Testis (tissue), 5 donors: ENCODE measurements at places on chromosomes 3 and 15.

GRCh38 chr3:109952924-109953323, 615.6 kb upstream of the DPPA4 start:
- no peak for DNase-seq

DNA sequence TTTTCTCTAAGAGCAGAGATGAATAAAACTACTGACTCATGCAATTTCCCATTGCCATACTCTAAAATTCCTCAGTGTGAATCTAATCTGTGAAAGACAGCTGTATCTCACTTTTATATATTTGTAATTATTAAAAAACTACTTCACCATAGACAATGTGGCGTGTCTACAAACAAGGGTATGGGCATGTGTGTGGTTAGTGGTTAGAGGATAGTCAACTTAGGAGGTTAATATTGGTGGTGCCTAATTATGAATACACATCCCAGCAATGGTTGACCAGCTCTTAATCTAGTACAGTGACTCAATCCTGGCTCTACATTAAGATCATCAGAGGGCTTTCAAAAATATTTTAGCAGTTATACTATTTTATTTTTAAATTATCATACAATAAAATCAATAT, 94.5 kb downstream of the GOLIM4 start:
- DNase-seq: no peak

DNA sequence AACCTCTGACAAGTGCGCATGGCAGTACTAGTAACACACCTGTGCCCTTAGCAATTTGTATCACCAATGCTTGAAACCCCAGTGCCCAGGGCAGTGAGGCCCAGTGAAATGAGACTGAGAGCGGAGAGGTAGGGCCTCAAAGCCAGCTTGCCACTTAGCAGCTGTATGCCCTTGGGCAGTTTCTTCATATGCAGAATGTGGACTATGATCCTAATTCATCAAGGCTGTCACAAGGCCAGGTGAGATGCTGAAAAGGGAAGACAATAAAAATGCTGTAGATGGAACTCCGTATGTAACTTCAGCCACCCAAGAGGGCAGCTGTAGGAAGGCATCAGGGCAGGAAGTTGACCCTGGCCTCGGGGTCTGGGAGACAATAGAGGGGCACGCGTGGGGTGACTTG, 74.4 kb downstream of the KY start:
- DNase-seq: no peak

- DNase-seq: peak; percentile 72
These were observed 124.6 kb downstream of the AKAP13 start for GRCh38 chr15:85504749-85505676.

DNA sequence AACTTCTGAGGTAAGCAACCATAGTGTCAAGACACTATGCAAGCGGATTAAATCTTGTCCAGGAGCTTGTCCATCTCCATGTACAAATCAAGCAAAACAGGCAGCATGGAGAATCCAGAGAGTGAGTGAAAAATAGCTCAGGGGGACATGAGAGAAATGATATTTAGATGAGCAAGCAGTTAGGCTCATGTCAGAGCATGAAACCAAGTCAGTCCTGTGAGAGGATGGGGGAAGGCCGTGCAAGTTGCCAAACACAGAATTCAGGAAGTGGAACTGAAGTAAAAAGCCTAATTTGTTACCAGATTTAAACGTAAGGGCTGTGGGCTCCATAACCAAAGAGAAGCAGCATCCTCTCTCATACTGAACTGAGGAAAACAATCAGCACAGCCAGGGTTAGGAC, 995.9 kb downstream of the MCTP2 start:
- DNase-seq: no peak

DNA sequence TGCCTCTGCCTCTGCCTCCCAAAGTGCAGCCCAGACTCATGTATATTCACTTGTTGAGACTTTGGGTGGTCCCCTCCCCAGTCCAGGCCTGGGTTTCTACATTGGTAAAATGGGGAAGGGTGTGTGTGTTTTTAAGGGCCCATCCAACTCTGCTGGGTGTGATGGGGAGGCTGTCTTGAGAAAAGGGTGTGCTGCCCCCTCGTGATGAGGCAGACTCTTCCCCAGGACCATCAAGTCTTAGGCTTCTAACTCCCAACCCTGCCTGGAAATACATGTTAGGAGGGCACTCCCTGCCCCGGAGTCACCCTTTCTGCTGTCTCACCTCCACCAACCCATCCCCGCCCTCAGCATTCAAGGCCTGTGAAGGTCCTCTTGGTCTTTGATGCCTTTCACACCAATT, 4.4 kb upstream of the PTPN23 start:
- DNase-seq: no peak

GRCh38 chr3:146134348-146135117, 26.5 kb downstream of the PLOD2 start:
- no peak for DNase-seq

- no peak for DNase-seq
These were observed 22.5 kb upstream of the ROPN1 start for GRCh38 chr3:124014366-124014942.

- no peak for DNase-seq
These were observed 302.9 kb upstream of the DPPA4 start for GRCh38 chr3:109640146-109640652.

- peak; percentile 74 for DNase-seq
These were observed 634 bp downstream of the MINDY2 start for GRCh38 chr15:58771621-58772250.

DNA sequence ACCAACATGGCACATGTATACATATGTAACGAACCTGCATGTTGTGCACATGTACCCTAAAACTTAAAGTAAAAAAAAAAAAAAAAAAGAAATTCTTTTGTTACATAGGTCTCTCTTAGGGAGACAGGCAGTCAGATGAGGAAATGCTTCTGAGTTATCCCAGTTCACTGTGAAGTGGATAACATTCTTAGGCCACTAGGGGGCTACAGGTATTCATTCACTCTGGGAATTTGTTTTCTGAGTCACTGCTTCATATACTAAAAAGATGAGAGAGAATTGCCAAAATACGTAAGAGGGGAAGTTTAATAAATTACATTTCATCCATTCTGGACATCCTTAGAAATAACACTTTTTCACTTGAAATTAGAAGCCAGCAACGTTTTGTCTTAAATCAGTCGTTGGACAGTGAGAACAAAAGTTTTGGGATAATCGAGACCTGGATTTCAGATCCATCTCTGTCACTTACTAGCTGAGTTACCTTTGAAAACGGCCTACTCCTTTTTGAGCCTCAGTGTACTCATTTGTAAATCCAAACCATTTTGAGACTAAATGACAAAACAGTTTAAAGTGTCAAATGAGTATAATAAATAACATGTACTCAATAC, 738.4 kb upstream of the ALCAM start:
- no peak for DNase-seq

GRCh38 chr3:166285001-166285400, 447.8 kb upstream of the BCHE start:
- DNase-seq: no peak

- no peak for DNase-seq
These were observed 145.4 kb downstream of the RAB11A start for GRCh38 chr15:66014635-66015182.

- DNase-seq: no peak
These were observed 56.9 kb upstream of the NR2C2 start for GRCh38 chr3:14890476-14890875.

GRCh38 chr3:6204891-6205290, 656.0 kb upstream of the GRM7 start:
- no peak for DNase-seq

- DNase-seq: no peak
These were observed 149.4 kb upstream of the SLC6A11 start for GRCh38 chr3:10666621-10667020.

- DNase-seq: no peak
These were observed 320.5 kb upstream of the UMPS start for GRCh38 chr3:124409650-124410275.

DNA sequence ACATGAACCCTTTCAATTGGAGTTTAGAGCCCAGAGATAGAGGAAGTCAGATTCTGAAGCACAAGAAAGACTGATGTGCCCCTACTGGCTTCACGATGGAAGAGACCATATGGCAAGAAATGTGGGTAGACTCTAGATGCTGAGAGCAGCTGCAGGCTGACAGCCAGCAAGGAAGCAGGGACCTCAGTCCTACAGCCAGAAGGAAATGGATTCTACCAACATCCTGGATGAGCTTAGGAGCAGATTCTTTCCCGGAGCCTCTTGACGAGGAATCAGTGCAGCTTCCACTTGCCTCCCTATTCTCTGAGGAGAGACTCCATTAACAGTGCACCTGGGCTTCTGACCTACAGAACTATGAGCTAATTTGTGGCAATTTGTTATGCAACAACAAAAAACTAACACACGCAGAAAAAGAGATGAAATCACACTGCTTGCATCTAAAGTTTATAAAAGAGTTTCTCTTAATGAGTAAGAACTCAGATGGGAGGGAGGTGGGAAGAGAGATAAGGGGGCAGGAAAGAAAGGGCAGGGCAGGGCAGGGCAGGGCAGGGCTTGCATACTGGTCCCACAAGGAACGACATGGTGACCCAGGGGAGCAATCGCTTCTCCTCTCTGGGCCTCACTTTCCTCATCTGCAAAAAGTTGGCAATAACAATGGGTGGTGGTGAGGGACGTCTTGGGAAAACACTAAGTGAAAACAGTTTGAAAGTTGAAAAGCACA, 440.9 kb downstream of the FOXP1 start:
- no peak for DNase-seq

- no peak for DNase-seq
These were observed 14.4 kb downstream of the GOLGB1 start for GRCh38 chr3:121735047-121735696.

GRCh38 chr15:87522997-87523396, 733.5 kb downstream of the NTRK3 start:
- DNase-seq: no peak

DNA sequence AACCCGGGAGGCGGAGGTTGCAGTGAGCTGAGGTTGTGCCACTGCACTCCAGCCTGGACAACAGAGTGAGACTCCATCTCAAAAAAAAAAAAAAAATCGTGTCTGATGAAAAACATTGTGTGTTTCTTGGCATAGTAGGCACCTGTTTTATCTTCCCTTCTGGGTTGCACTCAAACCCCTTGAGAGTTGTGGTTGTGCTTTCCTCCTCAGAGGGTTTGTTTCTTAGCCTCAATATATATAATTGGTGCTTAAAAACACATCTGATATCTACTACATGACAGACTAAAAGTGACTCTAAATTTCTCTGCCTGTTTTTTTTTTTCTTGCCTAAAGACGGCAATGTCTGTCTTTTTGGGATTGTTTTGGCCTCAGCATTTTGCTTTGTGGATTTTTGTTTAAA, 7.6 kb downstream of the NR1D2 start:
- no peak for DNase-seq

DNA sequence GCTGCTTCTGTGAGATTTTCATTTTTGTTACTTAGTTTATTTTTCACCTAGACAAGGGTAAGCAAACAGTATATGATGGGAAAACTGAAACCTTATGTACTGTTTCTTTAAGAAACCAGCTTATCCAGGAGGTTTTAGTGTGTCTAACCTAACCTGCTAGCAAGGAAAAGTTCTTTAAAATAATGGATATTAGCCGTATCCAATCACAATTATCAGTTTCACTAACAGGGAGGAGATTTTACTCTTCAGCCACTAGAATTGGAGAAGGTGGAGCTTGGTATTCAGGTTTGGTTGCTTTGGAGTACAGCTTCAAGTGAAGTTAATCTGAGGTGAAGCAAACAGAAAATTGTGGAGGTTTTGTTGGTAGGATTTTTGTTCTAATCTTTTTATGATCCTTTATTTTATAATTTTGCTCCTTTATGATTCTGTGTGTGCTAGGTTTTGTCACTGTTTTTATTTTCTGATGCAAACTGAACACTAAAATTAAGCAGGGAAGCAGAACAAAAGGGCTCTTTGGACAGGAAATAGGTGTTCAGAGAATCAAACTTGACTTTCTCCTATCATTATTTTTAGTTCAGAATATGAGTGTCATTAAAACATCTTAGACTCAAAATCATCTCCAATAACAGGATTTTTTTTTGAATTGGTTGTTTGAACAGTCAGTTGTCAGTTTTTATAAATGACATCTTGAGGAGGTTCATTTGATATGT, 13.0 kb downstream of the ZFAND6 start:
- no peak for DNase-seq

DNA sequence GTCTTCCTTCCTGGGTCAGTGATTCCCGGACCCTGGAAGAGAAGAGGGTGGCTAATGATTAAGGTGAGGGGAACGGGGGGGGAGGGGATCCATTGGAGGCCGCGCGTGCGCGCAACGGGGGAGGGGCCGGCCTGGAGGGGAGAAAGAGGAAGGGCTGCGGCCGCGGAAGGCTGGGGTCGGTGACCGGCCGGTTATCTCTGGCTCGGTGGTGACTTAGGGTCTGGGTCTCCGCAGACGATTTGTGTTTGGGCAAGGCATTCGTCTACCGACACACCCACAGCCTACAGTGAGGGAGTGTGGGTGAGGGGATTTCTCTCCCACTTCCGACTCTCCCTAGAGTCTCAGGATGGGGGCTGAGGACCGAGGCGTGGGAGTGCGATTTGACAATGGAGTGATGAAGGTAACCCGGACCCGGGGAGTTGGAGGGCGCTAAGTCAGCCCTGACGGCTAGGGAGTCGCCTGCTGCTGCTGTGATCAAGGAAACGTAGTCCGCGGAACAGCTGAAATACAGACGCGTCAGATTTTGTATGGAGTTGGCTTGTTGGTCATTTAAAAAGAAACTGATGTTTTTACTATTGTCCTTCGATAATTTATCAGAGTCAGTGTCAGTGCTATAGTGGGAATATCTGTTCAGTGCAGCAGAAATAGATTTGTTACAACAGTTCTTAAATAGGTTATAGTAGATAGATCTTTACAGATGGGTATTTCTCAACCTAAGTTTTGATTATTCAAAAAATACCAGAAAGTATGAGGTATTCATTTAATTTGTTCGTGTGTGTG, 733 bp downstream of the RNF111 start:
- peak; percentile 80 for DNase-seq

- DNase-seq: peak; percentile 34
These were observed 403.6 kb upstream of the CDIN1 start for GRCh38 chr15:36175741-36176291.

DNA sequence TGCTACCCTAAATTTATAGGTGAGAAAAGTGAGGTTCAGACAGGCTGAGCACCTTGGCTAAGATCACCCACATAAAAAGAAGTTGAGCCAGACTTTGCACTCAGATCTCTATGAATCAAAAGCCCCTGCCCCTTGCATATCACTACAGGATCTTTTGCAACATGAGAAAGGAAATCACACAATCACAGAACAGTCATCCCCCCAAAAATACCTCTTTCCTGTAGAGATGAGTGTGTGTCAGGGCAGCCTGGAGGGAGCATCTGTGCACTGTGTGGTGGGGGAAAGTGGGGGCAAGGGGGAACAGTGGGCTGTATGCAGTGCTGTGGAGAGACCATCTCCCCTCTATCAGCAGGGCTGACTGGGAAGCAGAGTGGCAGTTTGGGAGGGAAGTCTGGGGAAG, 46.6 kb downstream of the EPHB3 start:
- DNase-seq: no peak

- DNase-seq: peak; percentile 51
These were observed 574 bp downstream of the SLC38A3 start for GRCh38 chr3:50205413-50206276.

DNA sequence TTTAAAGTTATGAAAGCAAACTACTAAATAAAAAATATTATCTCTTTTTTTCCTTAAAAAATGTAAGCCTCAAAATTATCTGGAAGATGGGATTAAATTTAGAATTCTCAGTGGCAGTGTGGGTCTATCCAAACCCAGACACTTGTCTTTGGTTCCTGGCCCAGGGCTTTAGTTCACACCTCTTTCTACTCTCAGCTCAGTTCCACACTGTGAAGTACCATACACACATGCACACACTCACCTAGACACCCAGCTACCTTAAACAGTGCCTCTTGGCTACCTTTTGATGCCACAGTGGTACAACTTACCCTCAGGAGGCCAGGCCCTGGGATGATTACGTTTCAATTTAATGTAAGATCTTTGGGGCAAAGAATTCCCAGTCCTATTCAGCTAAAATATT, 51.0 kb upstream of the TSC22D2 start:
- DNase-seq: no peak

GRCh38 chr3:188041193-188041592, 112.8 kb upstream of the LPP start:
- no peak for DNase-seq
